Stimulated activated CD4-positive, alpha-beta T cell treated with anti-CD3 and anti-CD28 coated beads, TNF-alpha, amount 100 ng/mL, for 24 hours (primary cell): ENCODE measurements at places on chromosomes 11 and 22.

DNA sequence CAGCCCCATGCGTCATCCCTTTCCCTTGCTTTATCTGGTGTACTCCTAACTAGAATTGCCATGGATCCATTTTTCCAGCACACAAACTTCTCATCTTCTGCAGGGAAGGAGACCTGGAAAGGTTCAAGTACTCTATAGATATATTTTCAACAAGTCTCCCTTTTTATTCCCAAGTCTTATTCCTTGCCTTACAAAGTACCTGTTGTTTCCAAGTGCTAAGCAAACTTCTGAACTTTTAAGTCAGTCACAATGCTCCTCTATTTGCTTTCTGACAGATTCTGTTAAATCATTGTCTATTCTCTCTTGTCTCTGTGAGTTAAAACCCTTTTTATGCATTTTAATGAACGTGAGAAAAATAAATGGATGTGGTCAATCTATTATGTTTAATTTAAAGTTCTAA, 20.4 kb downstream of the CCDC73 start:
- DNase-seq = no peak

DNA sequence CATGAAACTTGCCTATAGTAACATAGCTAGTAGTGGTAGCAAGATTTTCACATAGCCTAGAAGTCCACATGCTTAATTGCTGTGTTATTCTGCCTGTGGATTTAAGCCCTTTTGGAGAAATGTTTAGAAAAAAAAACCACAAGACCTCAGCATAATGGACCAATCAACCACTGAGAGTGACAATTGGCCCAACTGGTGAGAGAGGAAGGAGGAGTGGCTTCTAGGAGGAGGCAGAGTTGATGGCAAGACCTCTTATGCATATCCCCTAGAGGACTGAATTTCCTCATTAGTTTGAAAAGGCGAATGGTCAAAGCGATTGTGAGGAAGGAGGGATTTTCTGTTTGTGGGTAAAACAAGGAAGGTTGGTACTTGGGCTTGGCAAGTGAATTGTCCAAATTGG, 30.6 kb downstream of the NNMT start:
- DNase-seq = no peak

DNA sequence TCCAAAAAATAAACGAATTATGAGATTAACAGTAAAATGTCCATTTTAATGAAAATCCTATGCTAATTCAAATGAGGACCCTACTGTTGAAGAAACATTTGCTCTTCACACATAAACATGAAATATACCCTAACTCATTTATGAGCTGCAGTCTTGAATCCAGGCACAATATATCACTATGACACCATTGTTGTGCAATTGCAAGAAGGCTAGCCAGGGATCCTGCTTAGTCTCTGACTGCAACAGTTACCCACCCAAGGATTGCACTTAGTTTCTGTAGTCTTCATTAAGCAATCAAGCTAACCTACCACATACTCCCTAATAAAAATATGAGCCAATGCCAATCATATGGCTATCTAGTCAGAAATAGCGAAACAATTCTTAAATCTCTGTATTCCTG, 981.0 kb upstream of the FAT3 start:
- DNase-seq = no peak

GRCh38 chr11:48066881-48067800, 86.8 kb downstream of the PTPRJ start:
- no peak for DNase-seq

- DNase-seq = peak; percentile 30
Measured at GRCh38 chr11:35272391-35272902, 133.5 kb downstream of the CD44 start.

GRCh38 chr11:119336744-119337469, 2.6 kb downstream of the RNF26 start:
- no peak for DNase-seq

GRCh38 chr11:64451856-64452255, 92.9 kb downstream of the RPS6KA4 start:
- no peak for DNase-seq

- DNase-seq = no peak
Measured at GRCh38 chr11:99535819-99536218, 515.1 kb downstream of the CNTN5 start.

- no peak for DNase-seq
Measured at GRCh38 chr11:114291381-114291780, 4.8 kb upstream of the NNMT start.

- no peak for DNase-seq
Measured at GRCh38 chr22:47110817-47111443, 348.5 kb downstream of the TBC1D22A start.
